GM04503 (cell line): ENCODE measurements at places on chromosomes 16 and 17.

- no peak for DNase-seq
Measured at GRCh38 chr17:69350911-69351310, 24.0 kb upstream of the ABCA5 start.

DNA sequence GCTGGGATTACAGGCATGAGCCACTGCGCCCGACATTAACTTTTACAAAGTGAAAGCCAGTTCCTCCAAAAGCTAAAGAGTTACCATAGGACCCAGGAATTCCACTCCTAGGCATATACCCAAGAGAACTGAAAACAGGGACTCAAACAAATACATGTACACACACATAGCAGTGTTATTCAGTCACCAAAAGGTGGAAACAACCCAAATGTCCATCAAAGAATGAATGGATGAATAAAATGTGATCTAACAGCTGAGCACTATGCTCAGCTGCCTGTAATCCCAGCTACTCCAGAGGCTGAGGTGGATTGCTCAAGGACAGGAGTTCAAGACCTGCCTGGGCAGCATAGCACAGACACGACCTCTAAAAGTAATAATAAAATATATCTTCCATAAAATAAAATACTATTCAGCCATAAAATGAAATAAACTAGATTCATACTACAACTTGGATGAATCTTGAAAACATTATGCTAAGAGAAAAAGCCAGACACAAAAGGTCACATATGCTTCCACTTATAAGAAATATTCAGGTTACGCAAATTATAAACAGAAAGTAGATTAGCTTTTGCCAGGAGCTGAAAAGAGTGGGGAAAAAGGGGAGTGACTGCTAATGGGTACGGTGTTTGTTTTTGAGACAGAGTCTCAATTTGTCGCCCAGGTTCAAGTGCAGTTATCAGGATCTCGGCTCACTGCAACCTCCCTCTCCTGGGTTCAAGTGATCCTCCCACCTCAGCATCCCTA, 9.3 kb upstream of the USP7 start:
- DNase-seq, result peak; percentile 53

- no peak for DNase-seq
Measured at GRCh38 chr17:11388054-11388453, 147.0 kb downstream of the SHISA6 start.

DNA sequence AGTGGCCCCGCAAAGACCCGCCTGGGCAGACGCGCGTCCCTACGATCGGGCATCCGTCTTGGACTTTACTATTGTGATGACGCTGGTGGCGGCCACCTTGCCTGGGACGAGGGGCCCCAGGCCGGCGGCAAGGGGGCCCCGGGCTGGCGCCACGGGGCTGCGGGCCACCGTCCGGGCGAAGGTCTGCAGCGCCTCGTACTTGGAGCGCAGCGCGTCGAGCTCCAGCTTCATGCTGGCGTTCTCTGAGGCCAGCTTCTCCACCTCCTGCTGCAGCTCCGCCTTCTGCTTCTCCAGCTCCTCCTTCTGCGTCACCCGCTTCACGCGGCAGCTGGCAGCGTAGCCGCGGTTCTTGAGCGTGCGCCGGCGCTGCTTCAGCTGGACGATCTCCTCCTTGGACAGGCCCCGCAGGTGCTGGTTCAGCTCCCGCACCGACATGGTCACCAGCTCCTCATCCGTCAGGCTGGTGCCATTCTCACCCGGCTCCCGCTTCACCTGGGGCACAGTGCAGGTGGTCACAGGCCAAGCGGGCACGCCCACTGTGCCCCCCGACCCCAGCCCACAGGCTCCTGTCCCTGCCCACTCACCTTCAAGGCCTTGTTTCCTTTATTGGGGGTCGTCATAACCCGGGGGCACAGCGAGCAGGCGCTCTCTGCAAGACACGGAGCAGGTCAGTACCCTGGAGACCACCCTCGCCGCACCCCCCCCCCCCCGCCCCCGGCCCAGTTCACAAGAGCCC, 4.8 kb upstream of the SIRT7 start:
- no peak for DNase-seq

- DNase-seq, result no peak
Measured at GRCh38 chr17:59751955-59752413, 44.5 kb downstream of the VMP1 start.

- no peak for DNase-seq
Measured at GRCh38 chr17:55817397-55817709, 66.5 kb downstream of the PCTP start.

GRCh38 chr16:79902351-79902750, 301.8 kb upstream of the MAF start:
- DNase-seq, result no peak

GRCh38 chr16:15518381-15519351, 84.3 kb downstream of the BMERB1 start:
- DNase-seq, result peak; percentile 31

DNA sequence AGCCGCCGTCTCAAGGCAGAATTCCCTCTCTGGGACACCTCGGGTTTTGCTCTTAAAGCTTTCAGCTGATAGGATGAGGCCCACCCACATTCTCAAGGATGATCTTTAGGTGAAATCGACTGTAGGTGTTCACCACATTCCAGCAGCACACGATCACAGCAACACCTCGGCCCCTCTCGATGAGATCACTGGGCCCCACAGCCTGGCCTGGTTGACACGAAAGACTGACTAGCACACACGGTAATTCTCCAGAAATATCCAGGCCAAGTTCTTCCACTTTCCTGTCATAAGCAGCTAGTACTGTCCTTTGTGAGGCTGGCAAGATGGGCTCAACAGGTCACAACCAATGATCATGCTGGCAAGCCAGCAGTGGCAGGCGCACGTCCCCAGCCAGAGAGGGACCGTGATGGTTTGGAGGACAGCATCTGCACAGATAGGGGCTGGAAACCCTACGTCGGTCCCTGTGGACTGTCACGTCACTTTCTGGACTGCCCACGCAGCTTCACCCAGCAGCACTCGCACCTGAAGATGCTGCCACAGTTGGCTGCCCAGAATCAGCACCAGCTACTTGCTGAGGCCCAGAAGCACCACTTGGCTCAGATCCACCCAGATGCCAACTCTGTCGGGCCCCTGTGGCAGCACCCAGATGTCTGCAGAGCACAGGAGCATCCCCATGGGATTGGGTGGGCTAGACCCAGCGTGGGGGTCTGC, 17.4 kb downstream of the TMC6 start:
- DNase-seq, result no peak

DNA sequence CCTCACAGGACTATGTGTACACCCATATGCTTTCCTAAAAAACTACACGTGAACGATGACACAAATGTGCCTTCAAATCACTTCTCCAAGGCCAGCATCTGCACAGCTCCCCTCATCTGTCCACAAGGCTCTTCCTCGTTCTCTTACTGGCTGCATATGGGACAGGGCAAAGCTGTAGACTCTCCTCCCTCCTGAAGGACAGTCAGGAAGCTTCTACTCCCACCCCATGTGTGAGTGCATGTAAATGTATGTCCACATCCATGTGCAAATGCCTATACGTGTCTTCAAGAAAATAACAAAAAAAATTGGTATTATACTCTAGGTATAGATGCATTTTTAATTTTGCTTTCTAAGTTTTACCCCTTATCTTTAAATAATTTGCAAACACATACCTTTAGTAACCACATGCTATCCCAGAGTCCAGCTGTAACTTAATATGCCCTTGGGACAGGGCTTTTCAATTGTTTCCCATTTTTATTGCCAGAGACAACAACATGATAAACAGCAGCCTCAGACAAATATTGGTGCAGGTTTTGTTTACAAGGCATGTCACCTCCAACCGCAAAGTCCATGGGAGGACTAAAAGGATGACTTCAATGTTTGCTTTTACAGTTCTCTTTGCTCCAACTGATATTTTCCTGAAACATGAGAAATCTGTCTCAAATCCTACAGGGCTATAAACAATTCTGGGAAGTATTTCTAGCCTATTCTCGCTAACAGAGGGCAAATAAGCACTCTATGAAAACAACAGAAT, 31.6 kb upstream of the FAAP100 start:
- DNase-seq, result no peak

DNA sequence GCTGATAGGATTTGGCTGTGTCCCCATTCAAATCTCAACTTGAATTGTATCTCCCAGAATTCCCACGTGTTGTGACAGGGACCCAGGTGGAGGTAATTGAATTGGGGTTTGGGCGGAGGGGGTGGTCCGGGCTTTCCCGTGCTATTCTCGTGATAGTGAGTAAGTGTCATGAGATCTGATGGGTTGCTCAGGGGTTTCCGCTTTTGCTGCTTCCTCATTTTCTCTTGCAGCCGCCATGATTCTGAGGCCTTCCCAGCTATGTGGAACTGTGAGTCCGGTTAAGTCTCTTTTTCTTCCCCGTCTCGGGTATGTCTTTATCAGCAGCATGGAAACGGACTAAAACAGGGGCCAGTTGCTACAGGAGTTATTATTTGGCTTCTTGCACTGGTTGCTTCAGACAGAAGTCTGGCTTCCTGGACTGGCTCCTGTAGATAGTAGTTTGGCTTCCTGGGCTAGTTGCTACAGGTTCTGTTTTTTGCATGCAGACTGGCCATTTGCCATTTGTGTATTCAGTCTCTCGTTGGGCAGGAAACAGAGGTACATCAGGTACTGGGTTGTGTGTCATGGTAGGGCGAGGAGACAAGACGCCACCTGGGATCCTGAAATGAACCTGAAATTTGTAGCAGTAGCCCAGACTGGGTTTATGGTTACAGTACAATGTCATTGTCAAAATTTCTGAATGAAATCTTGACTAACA, 32.6 kb downstream of the CNTNAP4 start:
- no peak for DNase-seq

DNA sequence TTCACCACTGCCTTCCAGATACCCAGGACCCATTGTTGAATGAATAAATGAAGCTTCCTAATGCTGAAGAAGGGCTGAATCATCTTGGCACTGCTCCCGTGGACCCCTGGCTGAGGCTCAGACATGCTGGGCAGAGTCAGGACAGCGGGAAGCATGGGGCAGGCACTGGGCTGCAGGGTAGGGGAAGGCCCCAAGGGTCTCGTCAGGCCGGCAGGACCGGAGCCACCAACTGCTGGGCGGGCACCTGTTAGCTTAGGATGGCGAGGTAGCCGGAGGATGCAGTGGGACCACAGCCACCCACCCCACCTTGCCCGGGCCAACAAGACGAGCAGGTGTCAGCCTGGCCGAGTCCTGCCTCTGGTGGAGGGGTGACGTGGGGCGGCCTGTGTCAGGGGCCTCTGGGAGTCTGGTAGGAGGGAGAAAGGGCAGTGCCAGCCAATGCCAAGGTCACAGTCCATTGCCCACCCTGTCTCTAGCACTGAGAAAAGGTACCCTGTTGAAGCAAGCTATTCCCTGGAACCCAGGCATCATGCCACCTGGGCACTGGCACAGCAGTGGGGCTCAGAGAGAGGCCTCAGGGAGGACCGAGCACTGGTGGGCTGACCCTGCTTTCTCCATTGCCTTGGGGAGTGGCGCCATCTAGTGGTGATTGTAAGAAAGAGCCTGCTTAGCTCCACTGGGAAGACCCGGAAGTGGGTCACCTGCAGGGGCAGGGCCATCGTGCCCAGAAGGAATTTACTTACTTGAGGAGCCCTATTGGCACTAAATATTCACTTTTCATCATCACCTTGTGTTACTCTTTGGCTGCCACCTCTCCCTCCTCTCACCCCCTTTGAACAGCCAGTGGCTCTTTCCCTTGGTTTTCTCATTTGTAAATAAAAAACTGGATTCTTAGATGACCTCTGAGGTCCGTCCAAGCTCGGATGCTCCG, 3.0 kb upstream of the DLX3 start:
- no peak for DNase-seq

DNA sequence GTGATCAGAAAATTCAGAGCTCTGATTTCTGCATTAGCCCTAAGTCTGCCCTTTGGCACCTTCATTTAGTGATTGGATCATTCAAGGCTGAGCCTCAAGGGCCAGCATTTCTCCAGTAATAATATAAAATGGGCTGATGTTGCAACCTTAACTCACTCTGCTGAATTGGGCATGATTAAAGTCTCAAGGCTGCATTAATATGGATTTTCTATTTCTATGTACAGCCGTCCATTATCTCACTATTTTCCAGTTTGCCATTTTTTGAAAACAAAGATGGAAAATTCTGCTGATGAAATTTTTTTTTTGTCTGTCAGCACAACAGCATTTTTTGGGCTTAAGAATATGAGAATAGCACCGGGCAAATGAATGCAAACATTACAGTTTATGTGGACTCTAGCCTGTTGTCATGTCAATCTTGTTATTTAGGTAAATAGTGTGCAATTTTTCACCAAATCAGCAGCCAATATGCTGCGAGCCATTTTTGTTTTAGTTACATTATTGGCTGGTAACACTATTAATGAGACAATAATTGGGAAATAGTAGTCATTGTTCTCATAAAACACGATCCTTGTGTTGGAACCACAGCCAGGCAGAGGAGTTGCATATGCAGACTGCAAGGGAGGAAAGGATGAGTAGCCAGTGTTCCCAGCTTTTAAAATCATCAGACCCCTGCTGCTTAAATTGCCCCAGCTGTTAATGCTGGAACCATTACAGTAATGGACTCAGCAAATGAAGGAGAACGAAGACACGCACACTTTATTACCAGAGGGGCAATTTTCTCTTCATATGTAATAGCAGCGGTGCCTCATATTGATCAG, 10.5 kb downstream of the FTO start:
- DNase-seq, result peak; percentile 39

- DNase-seq, result peak; percentile 32
Measured at GRCh38 chr16:72092832-72093447, 480 bp downstream of the TXNL4B start.

DNA sequence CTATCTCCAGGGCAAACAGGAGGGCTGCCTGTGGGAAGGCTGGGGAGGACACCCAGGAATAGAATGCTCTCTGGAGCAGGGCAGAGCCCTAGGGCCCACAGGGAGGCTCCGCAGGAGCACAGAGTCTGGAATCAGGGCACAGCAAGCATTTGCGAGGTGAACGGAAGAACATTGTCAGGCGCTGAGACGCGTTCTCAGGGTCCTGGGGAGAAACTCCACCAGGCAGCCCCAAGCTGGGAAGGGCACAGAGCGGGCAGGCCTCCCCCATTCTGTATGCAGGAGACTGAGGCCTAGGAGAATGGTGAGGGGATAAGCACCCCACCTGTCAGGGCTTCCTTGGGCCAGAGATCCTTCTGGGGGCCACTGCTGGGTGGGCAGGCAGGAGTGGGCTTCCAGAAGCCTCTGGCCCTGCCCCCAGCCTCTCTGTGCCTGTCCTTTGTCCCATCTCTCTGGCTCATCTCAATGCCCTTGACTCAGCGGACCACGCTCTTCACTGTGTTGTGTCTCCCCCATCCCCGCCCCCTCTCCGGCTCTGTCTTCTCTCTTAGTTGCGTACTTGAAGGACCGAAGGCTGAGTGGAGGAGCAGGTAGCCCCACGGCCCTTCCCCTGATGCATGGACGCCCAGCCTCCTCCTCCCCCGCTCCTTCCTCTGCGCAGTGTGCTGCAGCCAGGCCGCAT, 5.1 kb upstream of the SETD6 start:
- no peak for DNase-seq

GRCh38 chr16:17759451-17760390, 289.0 kb upstream of the XYLT1 start:
- no peak for DNase-seq

GRCh38 chr16:78681743-78682142, 582.3 kb downstream of the WWOX start:
- DNase-seq, result no peak

DNA sequence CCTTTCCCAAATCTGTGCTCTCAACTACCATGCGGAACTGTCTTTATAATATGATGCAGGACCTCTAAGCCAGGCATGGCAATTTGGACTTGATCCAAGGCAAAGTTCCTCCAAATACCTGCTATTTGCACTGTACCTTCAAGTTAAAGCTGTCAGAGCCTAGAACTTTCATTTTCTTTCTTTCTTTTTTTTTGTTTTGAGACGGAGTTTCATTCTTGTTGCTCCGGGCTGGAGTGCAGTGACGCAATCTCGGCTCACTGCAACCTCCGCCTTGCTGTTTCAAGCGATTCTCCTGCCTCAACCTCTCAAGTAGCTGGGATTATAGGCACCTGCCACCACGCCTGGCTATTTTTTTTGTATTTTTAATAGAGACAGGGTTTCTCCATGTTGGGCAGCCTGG, 51.7 kb downstream of the ARHGAP27 start:
- DNase-seq, result no peak
